Smooth muscle cell of the pulmonary artery (primary cell): ENCODE measurements at places on chromosomes 3 and 15. TPM values are rescaled to one million over a fixed set of nuclear protein-coding genes. Genes with fewer than 3 reads are reported as not detected.

NRROS gene
- total RNA-seq: 1.0 and 5.0 TPM in 2 replicates

RAD51 gene
- total RNA-seq: 1.4 and 1.8 TPM in 2 replicates

CFAP161 gene
- total RNA-seq: 0.10 TPM in 1 of 2 replicates, not detected in the other

PLXND1 gene
- 316 and 444 TPM in 2 replicates for total RNA-seq

ZDHHC19 gene
- not detected in 2 replicates for total RNA-seq

FBXO40 gene
- not detected in 2 replicates for total RNA-seq

SEC62 gene
- 65.8 and 69.6 TPM in 2 replicates for total RNA-seq

SAMMSON gene
- total RNA-seq: not detected in 2 replicates
